Frontal cortex (tissue), 4 donors: ENCODE measurements at places on chromosomes 6 and 20. TPM values are rescaled to one million over a fixed set of nuclear protein-coding genes. Genes with fewer than 3 reads are reported as not detected.

GRCh38 chr6:127435626-127436220 lies 23.5 kb downstream of the KIAA0408 start:
- DNase-seq: no peak

- no peak for DNase-seq
Observed at GRCh38 chr6:13854716-13855250, 40.4 kb upstream of the MCUR1 start.

DNA sequence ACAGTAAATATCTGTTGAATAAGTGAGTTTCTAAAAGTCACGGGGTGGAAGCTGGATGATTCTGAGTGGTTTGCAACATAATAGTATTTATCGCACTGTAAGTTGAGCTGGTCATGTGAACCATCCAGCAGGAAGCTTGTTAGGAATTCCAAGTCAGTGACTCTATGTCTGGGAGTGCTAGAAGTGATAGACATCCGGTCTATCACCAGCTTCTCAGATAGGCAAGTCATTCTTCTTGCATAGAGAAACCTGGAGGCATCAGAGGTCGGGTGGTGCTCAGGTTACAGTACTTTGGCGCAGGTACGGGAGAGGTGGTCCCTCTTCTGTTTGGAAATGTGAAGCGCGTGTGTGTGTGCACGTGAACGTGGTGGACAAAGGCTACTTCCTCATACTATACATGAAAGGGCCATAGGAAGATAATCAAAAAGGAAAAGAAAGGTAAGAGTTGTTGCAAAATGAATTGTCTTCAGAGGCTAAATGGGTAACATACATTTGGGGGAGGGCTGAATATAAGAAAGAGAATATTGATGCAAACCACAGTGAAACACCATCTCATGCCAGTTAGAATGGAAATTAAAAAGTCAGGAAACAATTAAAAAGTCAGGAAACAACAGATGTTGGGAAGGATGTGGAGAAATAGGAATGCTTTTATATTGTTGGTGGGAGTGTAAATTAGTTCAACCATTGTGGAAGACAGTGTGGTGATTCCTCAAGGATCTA lies 299.3 kb upstream of the ZFP64 start:
- no peak for DNase-seq

Gene CST4
- total RNA-seq: not detected

DNA sequence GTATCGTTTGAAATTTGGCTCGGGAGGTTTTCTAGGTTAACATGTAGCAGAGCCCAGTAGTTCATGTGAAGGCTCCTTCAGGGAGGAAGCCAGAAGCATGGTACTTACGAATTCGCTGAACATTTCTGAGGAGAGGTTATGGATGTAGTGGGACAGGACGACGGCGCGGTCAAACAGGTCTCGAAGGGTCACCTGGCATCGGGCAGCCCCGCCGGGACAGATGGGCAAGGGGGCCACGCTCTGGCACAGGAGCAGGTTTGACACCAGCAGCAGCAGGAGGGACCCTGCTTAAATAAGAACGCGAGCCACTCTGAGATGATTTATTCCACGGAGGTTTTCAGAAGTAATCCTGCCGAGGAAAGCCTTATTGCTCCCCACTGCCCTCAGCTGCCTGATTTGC lies 2.5 kb downstream of the PRL start:
- DNase-seq: no peak

- DNase-seq: no peak
Observed at GRCh38 chr20:62336329-62336728, 30.8 kb downstream of the LAMA5 start.

Gene OR2J3
- not detected for total RNA-seq

GRCh38 chr6:98985391-98985790 lies 37.6 kb upstream of the FBXL4 start:
- no peak for DNase-seq

GRCh38 chr6:4776493-4777393 lies 539 bp downstream of the CDYL start:
- DNase-seq: peak; percentile 31

DNA sequence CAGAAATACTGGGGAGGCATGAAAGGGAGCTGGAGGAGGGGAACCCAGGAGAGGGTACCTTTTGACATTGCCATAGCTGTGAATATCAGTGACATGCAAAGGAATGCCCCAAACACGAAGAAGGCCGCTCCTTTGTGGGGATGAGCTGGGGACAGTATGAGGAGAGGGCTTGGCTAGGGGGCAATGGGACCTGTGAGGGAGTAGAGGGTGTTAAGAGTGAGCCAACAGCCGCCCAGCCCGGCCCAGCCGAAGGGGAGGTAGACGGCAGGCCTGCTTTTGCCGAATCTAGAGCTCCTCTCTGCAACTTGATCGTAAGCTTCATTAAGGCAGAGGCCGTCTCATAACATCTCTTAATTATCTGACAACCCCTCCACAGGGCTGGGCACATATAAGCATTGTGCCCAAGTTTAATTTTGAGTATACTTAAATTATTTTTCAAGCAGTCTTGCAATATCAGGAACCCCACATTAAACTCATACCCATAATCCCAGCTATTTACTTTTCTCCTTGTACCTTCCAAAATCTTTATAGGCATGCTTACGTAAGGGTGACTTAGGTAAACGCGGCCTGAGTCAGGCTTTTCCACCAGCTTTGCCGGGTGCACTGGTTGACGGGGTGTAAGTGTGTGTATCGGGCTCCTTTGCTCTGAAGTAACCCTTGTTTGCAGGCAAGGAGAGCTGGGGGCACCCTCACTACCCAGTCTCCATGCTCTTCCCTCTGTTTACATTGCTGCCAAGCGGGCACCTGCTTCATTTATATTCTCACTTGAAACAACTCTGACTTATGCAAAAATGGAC lies 24.9 kb upstream of the VEGFA start:
- DNase-seq: no peak

GRCh38 chr6:146265056-146265455 lies 236.2 kb downstream of the GRM1 start:
- DNase-seq: no peak

DNA sequence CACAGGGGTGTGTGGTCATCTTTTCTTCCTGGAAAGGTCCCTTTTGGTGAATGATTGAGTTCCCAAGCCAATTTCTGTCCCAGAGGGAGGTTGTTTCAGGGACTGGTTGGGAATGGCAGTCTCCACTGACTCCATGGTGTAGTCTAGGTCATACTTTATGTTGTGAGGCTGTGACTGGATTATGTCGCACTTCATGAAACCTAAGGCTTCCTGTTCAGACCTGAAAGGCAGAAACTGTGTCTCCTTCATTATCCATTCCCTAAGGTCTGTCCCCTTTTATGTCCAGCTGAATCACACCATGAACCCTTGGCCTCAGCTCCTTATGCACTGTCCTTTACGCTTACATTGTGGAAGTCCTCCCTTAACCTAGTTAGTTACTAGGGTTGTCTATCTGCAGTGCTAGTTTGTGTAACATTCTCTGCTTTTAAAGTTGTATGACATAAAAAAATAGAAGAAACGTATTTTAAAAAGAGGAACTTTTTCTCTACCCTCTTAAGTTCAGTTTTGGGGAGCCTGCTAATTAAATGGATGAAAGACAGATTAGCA lies 191.3 kb downstream of the JARID2 start:
- no peak for DNase-seq

Gene AMD1
- 116 TPM for total RNA-seq

- no peak for DNase-seq
Observed at GRCh38 chr20:34564833-34565232, 6.3 kb downstream of the MAP1LC3A start.

DNA sequence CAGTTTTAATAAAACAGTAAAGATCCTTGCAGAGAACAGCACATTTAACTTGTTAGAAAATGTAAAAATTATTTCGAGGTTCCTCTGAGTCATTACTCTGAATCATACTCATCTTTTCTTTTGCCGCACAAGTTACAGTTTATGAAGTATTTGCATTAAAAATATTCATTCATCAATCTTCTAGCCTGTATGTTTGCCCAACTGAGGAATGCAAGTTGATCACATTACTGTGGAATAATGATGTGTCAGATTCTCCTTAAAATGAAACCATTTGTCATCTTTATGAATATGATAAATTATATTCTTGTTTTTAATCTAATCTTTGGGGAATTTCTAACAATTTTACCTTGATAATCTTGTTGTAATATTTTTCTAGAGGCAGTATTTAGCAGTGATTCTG lies 340.4 kb upstream of the OPRM1 start:
- DNase-seq: no peak

GRCh38 chr6:113750151-113750855 lies 106.8 kb upstream of the MARCKS start:
- no peak for DNase-seq

DNA sequence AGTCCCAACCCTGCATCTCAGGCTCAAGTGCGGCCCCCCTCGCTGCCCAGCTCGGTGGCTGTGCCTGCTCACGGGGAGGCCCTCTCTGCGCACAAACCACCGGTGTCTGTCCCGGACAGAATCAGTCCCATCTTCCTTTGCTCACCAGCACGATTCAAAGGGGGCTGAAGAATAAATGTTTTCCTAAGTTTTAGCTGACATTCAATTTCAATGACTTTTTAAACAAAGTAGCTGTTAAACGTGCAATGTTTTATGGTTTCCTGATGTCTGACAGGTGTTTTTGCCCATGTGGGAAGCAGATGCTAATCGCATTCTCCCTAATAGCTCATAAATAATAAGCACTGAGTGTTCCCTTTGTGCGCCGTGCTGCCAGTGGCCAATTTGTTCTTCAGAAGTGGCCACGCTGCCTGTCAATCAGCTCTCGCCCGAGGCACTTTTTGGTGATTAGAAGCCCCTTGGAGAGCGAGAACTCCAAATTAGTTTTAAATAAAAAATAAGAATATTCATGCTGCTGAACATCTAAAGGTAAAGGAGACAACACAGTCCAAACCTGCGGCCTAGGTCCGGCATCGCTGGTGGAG lies 26.3 kb downstream of the BHLHE23 start:
- DNase-seq: no peak

DNA sequence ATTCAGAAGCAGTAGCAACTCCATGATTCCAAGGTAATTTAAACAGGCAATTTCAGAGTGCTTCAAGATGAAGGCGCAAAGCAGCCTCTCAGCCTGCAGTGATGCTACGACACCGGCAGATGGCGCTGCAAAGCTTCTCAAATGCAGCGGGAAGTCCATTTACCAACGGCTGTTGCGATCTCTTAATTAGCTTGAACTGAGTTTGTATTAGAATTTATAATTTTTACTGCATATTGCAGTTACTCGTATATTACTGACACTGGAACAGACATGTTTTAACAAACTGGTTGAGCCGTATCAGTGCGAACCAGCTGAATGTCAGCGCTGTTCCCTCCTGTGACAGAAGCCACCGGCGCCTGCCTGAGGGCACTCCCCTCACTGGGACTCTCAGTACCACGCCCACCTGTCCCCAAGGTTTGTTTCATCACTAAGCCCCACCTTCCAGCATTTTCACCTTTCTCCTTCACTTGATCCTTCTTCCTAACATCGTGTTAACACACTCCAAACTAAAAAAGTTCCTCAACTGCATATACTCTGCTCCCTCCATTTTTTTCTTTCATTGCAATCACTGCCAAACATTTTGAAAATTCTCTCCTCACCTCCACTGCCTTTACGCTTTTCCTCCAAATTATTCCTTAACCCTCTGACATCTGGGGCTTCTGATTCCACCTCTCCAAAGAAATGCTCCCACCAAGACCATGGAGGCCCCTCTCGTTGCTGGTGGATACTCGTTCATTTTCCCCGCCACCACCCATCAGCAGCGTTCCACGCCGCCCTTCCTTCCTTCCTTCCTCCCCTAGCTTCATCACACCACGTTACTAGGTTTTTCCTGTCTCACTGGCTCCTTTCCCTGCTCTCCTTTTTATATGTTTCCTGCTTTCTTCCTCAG lies 14.5 kb downstream of the GNL1 start:
- peak; percentile 67 for DNase-seq

DNA sequence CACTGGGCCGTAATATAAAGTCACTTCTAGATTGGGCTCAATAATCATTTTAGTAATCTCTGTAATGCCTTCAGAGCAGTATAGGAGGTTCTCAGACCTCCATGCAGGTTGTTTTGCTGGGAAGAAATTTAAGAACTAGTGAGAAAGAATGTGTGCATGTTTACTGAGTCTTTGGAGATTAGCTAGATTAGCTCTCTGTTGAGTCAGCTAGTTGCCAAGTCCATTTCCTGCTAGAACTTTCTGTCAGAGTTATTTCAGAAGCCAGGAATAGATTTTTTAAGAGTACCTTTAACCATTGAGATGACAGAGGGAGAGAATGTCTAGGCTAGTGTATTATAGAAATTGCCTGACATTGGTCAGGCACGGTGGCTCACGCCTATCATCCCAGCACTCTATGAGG lies 33.3 kb downstream of the ORC3 start:
- no peak for DNase-seq

DNA sequence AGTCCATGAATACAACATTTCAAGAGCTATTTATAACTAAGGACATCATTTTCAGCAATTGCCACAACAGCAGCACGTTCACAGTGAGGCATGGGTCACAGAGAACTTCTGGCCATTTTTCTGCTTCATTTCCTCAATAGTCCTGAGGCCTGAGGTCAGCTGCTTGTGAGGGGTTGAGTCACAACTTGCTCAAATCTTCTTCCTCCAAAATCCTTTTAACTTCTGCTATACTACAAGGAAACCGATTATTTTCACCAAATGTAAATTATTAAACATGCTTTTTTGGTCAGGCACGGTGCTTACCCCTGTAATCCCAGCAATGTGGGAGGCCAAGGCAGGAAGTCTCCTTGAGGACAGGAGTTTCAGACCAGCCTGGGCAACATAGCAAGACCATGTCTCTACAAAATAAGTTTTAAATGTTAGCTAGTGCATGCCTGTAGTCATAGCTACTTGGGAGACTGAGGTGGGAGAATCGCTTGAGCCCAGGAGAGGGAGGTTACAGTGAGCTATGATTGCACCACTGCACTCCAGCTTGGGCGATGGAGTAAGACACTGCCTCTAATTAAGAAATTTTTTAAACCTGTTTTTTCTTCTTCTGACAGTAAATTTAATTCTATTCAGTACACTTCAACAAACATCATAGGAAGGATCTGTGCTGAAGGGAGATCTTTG lies 11.1 kb upstream of the SLC16A10 start:
- no peak for DNase-seq

GRCh38 chr20:59789686-59790085 lies 143.8 kb downstream of the SYCP2 start:
- no peak for DNase-seq

Gene MYL9
- total RNA-seq: 0.41 TPM

GRCh38 chr6:44039839-44040350 lies 87.4 kb downstream of the MRPL14 start:
- DNase-seq: no peak

- peak; percentile 41 for DNase-seq
Observed at GRCh38 chr6:159762681-159763293, 942 bp downstream of the ACAT2 start.

Gene ARID1B
- total RNA-seq: 59.9 TPM

Gene FGD2
- total RNA-seq: 0.82 TPM

DNA sequence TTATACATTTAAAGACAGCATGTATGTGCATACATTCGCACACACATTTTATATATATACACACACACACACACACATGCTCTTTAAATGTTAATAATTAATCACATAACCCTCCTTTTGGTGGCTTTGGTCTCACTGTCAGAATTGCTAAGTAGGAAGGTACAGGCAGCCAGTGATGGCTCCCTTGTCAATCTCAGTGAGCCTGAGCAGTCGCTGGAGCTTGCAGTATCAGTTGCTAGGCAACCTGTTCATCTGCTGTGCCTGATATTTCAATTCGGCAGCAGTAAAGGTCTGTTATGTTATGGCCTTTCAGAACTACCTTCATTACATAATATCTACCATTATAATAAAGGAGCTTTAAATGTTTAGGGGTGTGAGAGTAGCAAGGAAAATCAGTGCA lies 374.3 kb downstream of the LMBRD1 start:
- DNase-seq: no peak

- DNase-seq: no peak
Observed at GRCh38 chr20:43843965-43844660, 70.5 kb upstream of the TOX2 start.

GRCh38 chr6:28980137-28980851 lies 24.8 kb downstream of the ZNF311 start:
- no peak for DNase-seq
